ENCODE measurements at places on chromosomes 5 and 9.

DNA sequence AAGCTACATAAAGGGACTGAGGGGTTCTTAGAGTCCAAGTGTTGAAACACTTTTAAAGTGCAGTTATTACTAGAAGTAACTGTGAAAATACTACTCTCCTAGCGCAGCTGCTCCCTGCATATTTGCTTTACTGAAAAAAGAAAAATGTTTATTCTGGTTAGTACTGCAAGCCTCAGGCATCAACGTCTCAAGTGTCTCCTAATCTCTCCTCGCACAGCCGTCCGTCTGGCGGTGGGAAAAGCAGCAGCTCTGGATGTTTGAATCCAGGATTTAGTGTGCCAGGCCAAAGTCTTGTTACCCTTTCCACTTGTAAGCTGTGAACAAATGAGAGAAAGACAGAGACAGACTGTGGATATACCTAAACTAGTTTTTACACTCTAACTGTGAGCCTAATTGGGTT lies 31.1 kb downstream of the RORB start:
- DNase-seq = no peak

GRCh38 chr5:39441838-39442237 lies 17.1 kb upstream of the DAB2 start:
- no peak for DNase-seq

- DNase-seq = no peak
Measured at GRCh38 chr9:8838136-8838535, 1038.6 kb upstream of the DMAC1 start.

DNA sequence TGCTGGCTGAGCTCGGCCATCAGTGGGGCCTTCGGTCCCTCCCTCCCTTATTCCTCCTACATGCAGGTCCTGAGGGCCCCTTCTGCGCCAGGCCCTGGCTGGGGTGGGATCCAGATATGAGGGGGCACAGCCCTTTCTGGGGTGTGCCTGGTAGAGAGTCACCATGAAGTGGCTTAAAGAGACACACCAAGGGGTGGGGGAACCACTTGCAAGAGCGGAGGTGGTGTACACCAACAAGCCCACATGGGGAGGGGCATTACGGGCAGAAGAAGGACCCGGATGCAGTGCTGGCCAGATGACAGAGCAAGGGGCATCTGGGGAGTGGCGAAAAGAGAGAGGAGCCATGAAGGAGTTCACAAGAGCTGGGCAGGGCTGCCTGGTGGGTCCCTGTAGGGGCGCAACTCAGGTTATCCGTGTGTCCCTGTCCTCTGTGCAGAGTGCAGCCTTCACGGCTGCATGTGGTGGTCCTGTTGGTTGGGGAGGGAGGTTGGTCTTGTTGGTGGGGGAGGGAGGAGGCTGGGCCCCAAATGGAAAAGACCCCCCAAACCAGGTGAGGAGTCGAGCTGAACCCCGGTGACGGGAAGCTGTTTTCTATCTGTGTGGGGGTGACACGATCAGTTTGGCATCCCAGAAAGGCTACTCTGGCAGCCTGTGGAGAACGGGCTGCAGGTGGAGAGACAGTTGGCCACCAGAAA lies 158.1 kb downstream of the DAB2IP start:
- no peak for DNase-seq

GRCh38 chr5:170265522-170265921 lies 32.1 kb downstream of the LCP2 start:
- no peak for DNase-seq

- DNase-seq = no peak
Measured at GRCh38 chr9:76905791-76906646, at the start of gene PRUNE2. Gene PRUNE2, minus strand, starts transcription at chr9:76906114. Its CDS starts 151 bp downstream, at chr9:76905963.

DNA sequence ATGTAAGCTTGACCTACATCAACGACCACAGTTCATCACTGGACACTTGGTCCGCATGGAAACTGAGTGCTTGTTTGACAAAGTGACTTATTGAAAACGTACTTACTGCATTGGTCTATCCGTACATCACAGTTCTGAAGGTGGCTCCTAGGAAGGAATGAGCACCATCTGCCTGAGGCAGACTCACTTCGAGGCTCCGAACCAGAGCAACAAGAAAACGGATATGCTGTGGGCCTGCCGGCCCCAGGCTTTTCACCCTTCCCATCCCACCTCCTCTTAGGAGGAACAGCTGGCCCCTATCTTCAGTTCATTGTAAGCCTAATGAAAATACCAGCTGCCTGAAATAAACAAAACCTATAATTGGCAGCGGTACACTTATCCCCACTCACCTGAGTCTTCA lies 67.2 kb upstream of the TSLP start:
- DNase-seq = no peak

DNA sequence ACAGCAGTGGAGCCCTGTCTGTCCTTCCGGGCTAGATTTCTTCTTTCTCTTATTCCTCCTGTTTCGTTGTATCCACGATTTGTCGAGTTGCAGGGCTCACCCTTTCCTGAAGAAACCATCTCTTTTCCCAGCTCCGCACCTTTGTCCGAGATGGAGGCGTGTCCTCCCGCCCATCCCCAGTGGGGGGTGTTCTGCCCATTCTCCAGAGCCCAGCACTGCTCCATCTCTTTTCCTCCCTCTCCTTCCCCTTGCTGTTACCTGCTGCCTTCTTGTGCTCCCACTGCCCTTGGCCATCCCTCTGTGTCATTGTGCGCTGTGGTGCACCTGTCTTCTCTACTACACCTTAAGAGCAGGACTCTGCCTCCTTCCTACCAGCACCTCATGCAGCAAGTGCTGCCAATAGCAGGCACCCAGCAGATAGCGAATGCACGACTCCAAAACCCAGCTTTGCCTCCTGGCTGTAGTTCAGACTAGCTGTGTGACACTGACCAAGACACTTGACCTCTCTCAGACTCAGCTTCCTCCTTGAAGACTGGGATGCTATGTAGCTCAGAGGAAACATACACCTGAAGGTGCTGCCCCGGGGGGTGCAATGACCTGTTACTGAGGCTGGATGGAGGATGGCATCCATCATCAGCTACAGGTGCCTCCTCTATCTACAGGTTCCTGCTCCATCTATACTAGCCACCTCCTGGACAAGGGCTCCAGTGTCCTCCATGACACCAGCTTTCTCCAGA lies 8.9 kb downstream of the OR13J1 start:
- no peak for DNase-seq

DNA sequence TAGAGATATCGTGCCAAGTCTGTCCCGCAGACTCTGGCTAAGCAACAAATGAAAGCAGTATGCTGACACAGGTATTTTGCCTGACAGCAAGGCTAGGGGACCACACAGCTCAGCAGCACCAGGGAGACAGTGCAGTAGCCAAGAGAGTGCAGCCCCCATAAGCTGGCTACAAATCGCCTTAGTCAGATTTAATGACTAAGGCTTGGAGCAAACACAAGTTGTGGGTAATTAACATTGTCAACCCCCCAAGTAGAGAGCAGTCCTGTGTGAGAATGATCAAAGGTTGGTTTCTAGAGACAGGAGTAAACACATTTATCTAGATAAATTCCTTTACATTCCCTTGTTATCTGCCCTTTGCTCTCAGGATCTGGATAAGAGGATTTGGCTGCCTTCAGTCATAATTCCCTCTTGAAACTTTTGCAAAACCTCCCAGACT lies 1434.5 kb upstream of the CDH6 start:
- no peak for DNase-seq
